Muscle of leg (tissue), 16 donors: ENCODE measurements at places on chromosomes 2 and 18.
A peak's percentile ranks its signal among the peaks of the same experiment; 100 is the strongest.

DNA sequence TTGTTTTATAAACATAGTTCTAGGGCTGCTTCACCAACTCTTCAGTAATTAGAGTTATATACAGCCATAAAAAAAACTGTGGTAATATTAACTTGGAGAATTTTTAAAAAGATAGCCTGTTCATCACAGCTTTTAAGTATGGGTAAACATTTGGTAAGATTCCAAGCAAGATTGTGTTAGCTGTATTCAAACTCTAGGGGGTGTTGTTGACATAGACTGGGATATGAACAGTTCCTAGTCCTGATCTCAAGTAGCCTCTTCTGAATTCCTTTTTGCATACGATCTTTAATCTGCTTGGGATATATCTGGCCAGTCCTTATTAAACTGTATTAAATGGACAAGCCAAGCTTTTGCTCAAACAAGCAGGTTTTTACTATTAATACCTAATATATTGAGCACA lies 13.4 kb downstream of the NOP58 start:
- peak; percentile 45 for DNase-seq

DNA sequence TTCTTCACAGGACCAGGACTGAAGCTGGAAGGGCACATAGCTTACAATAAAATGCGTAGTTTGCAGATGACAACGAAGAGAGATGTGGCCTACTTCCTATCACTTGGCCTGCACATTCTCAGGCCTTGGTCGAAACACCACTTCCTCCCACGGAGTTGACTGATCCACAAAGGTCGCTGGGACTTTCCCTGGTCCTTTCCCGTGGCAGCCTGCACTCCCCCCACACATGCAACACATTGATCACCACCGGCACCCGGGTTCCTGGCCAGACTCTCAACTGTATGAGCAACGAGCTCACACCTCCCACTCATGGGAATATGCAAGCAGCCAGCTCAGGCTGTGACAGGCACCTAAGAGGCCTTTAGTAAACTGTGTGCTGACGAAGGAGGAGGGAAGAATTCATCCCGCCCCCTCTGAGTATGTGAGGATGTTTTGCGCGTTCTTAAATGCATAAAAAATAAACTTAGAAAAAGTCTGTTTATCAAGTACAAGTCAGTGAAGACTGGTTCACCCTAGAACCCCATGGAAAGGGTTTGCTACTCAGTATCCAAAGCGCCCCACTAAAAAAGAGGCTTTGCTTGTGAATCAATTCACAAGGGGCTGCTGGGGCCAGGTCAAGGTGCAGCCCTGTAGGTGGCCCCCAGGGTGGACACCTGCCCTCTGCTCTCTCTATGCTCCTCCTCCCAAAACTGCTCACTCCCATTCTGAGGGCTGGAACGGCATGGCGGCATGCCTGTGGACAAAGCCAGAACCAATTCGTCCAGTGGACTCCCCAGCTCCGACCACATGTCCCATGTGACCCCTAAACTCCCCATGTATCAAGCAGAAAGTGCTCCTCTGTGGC lies 154.3 kb downstream of the EIPR1 start:
- no peak for DNase-seq

GRCh38 chr2:233434666-233435330 lies 80.5 kb downstream of the DGKD start:
- DNase-seq = no peak

- DNase-seq = no peak
Measured at GRCh38 chr18:71707400-71707799, 836.7 kb downstream of the CBLN2 start.

DNA sequence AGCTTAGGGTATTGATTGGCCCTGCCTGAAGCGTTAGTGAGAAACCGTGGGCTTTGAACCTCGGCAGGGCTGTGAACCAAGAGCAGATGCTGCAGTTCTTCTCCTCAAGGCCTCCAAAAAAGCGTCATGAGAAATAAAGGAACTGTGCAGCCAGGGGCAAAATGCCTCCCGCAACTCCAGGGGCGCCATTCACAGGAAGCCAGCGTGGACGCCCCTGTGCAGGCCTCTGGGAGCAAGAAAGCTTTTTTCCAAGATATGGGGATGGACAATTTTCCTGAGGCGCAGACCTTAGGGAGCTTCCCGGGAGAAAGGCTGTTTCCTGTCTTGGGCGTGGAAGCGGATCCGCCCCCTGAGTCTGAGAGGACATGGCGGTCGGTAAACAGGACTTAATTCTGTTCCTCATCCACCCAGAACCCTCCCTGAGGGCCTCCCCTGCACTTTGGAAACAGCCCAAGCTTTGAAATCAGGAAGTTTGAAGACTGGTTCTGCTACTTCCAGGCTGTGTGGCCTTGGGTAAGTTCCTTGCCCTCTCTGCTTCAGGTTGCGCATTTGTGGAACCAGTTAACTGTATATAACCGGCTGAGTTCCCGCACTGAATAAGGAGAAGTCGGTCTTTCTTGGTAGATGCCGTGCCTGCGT lies 29.6 kb upstream of the CABLES1 start:
- peak; percentile 48 for DNase-seq

DNA sequence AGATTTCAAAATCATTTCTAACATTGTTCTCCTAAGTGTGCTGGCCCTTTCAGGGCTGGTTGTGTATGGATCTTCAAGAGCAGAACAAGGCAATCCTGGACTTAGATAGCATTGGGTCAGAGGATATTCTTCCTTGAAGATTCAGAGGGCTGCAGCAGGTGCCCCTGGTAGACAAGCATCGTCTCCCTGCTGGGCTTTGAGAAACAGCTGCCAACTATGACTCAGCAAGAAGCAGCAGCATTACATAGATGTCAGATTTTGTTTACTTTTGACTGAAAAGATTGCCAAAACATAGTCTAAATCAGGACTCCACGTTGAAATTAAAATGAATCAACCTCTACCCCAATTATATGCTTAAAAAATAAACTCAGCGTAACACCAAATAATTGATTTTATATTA lies 618.8 kb downstream of the SOCS6 start:
- no peak for DNase-seq

DNA sequence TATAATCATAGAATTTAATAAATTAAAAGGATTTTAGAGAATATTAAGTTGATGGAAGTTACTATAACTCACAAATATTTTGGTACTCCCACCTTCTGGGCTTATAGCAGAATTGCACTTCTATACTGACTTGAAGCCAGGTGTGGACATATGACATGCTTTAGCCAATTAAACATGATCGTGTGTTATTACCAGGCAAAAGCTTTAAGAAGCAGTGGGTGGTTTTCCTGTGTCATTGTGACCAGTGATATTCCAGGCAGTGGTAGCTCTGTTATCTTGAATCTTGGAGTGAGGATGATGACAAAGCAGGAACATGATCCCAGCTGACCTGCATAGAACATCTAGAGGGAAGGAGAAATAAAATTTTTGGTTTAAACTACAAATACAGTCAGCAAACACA lies 370.9 kb upstream of the ZEB2 start:
- DNase-seq = no peak

- DNase-seq = peak; percentile 49
Measured at GRCh38 chr2:98522854-98523253, 78.2 kb downstream of the INPP4A start.

DNA sequence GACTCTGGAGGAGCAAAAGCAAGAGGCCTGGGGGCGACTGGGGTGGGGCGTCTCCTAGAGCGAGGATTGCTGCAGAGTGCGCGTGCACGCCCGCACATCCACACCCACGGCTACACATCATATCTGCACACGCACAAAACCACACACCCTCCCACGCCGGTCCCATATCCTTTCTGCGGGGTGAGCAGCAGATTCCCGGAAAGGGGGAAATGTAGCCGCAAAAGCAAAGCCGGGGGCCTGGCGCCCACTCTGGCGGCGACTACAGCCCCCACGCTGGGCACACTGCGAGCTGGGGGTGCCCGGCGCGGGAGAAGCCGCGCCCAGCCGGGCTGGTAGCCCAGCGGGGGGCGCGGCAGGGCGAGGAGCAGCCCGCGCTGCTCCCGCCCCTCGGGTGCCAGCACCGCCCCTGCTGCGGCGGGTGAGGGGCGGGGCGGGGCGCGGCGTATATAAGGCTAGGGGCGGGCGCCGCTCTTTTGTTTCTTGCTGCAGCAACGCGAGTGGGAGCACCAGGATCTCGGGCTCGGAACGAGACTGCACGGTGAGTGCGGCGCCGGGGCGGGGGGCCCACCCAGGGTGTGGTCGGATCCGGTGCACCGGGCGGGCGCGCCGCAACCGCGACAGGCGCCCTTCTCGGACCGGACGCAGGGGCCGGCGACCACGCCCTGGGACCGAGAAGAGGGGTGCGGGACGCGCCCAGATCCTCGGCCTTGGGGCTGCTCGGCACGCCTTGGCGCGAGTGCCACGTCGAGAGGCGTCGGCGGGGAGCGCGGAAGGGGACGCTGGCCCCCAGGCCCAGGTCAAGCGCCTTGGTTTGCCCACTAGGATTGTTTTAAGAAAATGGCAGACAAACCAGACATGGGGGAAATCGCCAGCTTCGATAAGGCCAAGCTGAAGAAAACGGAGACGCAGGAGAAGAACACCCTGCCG lies at the start of gene TMSB10:
TSS of gene TMSB10 (plus strand) at position 476 of the 927 bp plus-strand sequence.
- DNase-seq = peak; percentile 93

DNA sequence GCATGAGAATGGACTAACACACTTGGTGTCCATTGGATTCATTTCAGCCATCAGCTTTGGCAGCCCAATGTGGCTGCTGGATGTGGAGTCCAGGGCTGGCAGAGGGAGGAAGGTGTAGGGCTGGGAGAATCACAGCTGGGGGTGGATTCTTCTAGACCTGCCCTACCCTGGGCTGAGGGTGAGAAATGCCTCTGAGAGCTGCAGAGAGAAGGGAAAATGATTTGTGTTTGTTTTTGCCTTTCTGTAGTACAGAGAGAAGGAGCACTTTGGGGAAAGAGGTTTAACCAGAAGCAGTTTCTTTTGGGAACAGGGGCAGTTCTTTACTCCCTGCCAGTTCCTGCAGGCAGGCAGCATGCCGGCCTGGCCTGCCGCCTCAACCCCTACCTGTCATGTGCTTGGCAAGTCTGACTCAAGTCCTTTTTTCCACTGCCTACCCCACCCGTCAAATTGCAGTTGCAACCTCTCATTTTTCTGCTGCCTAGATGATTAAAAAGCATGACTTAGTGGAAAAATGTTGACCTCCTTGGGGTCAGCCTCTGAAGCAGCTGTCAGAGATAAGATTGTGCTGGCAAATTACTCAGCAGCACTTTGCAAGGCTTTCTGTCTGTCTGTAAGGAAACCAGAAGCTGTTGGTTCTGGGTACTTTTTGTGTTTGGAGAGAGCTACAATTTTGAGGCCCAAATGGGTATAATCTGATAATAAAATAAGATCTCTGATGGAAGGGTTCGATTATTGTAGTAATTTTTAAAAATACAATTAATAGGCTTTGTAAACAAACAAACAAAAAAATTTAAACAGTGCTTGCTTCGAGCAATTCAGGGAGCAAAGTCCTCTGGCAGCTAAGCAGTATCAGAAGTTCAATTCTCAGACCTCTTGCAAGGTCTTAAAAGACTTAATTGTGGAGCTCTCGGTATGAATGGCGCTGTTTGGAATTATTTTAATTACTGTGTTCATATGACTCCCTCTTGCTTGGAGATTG lies 21.7 kb downstream of the LBH start:
- peak; percentile 74 for DNase-seq

GRCh38 chr2:53033411-53033810 lies 734.2 kb upstream of the CHAC2 start:
- DNase-seq = no peak

GRCh38 chr2:152093464-152093863 lies 5.4 kb downstream of the CACNB4 start:
- DNase-seq = peak; percentile 70
